Activated CD4-positive, alpha-beta T cell treated with anti-CD3 and anti-CD28 coated beads for 24 hours (primary cell): ENCODE measurements at places on chromosomes 3 and 15.

GRCh38 chr15:48358229-48359152 lies 27.3 kb downstream of the DUT start:
- DNase-seq, result no peak

GRCh38 chr15:38696109-38696727 lies 131.6 kb upstream of the RASGRP1 start:
- DNase-seq, result peak; percentile 45

GRCh38 chr3:63056932-63057331 lies 181.7 kb upstream of the CADPS start:
- DNase-seq, result no peak

DNA sequence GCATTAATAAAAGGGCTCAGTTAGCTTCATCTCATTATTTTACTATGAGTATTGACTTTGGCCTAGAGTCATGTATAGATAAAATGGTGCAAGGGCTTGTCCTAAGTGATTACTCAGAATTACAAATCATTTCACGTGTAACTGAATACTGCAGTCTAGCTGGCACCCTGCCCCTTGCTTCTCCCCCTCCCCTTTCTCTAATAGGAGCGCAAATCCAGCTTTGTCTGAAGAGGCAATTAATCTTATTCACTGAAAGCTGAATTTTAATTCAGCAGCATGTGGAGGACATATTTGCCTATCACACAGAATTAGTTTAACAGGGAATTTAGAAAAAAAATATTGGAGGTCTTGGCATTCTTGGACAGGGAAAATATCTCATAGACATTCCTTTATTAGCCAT lies 412.1 kb upstream of the DPH6 start:
- no peak for DNase-seq

DNA sequence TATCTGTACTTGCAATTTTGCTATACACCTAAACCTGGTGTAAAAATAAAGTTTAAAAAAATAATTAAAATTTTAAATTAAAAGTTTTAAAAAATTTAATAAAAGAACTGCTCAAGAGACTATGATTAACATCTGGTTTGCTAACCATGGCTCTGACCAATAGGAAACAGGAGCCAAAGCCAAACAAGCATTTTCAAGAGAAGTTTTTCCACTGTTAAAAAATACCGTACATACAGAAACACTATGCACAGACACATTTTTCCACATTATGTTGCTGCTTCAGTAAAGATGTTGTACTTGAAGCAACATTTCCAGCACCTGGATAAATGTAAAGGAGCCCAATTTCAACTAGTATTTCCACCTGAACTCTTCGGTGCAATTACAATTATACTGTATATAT lies 543.9 kb upstream of the NAALADL2 start:
- no peak for DNase-seq

GRCh38 chr3:56693750-56694149 lies 10.7 kb upstream of the TASOR start:
- no peak for DNase-seq
